ENCODE measurements at places on chromosomes 4 and X.

GRCh38 chrX:149453906-149454822 is 50.9 kb downstream of the IDS start:
- no peak for DNase-seq

DNA sequence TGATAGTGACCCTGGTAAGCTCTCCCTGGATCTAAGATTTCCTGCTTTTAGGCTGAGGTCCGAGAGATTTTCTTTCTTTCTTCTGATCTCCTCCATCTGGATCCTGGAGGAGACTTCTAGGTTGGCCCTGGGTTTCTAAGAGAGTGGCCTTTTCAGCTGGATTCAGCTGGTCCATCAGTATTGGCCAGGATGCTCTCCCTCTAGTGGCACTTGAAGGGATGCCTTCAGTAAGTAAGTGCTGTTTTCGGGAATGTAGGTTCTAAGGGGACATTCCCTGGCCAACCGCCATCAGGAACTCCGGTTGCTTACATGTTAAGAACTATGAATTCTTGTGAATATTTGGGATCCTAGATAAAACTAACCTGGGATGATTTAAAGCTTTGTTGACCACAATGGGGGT is 56.9 kb downstream of the SERTM2 start:
- DNase-seq: no peak

- peak; percentile 59 for DNase-seq
These were observed 55.3 kb downstream of the EGF start for GRCh38 chr4:109967798-109968520.

- no peak for DNase-seq
These were observed 2.7 kb downstream of the ELOVL6 start for GRCh38 chr4:110195561-110196205.

DNA sequence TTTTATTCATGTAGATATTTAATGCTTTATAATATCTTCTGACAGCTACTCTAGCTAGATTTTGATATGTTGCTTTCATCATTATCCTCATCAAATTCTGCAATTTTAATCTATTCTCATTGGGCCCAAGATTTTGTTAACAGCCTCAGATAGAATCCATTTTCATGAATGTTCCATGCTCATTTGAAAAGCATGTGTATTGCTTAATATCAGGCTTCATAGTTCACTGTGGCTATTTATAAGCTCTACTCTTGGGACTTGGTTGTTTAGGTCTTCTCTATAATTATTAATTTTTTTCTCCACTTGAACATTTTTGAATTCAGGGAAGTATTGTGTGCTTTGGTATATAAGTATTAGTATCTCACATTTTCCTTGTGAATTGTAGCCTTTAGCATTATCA is 41.8 kb downstream of the RAB40A start:
- DNase-seq: no peak

GRCh38 chr4:11366859-11367258 is 61.8 kb downstream of the HS3ST1 start:
- no peak for DNase-seq

DNA sequence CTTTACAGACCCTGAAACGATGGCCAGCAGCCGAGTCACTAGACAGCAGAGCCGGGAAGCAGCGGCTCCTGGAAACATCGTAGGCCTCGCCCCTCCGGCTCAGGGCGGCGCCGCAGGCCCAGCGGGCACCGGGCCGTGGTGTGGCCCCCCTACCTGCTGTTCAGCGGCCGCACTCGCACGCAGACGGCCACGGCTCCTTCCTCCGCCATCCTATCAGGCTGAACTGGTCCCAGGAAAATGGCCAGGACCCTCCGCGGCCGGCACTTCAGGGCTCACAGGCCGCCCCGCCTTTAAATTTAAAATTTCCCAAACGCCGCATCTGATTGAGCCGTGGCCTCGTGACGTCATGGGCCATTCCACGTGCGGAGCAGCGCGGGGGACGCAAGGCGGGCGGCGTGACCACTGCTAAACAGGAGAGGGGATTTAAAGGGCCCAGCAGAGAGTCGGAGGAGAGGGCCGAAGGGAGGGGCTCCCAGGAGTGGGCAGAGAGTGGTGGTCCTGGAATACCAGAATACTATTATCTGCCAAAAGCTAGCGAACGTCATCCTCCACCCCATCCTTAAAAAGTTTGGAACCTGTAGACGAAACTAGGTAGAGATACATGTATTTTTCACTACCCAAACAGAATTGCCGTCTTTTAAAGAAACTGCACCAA is at the start of gene CENPE:
Gene CENPE, minus strand, starts transcription at position 233 of the 655 bp plus-strand sequence. Its CDS starts 24 bp downstream, at position 209.
- peak; percentile 84 for DNase-seq

DNA sequence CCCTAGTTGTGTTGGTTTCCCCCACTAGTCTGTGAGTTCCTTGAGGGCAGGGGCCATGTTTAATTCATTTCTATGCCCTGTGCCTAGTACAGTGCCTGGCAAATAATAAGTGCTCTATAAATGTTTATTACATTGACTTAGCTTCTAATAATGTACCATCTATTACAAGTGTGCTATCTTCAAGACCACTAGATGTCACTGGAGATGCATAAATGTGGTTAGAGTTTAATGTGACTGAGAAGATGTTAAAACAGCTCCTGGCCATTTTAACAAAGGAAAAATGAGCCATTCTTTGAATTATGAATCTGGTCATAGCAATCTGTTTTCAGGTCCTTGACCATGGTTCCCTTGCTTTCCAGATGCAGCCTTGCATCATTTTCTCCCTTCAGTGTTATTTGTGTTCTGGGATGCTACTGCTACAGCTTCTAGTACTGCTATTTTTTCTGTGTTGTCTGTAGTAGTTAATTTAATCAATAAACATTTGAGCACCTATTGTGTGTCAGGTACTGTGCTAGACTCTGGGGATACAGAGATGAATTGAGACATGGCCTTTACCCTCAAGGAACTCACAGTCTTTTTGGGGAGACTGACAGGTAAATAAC is 43.2 kb downstream of the SLC9A6 start:
- DNase-seq: peak; percentile 66

- no peak for DNase-seq
These were observed 76.7 kb downstream of the ABLIM2 start for GRCh38 chr4:8081621-8082516.

DNA sequence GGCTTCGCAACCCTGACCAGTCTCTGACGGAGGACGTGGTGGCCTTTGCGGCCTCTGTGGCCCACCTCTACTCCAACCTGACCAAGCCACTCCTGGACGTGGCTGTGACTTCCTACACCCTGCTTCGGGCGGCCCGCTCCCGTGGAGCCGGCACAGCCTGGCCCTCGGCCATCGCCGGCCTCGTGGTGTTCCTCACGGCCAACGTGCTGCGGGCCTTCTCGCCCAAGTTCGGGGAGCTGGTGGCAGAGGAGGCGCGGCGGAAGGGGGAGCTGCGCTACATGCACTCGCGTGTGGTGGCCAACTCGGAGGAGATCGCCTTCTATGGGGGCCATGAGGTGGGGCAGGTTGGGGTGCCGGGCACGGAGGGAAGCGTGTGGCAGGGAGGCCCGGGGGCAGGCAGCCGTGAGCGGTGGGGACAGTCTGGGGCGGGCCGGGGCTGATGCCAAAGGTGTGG is 1.2 kb downstream of the ABCD1 start:
- DNase-seq: no peak

GRCh38 chr4:175813204-175813603 is 1.1 kb upstream of the GPM6A start:
- no peak for DNase-seq

GRCh38 chr4:151553874-151554273 is 144.9 kb downstream of the FHIP1A start:
- DNase-seq: no peak

DNA sequence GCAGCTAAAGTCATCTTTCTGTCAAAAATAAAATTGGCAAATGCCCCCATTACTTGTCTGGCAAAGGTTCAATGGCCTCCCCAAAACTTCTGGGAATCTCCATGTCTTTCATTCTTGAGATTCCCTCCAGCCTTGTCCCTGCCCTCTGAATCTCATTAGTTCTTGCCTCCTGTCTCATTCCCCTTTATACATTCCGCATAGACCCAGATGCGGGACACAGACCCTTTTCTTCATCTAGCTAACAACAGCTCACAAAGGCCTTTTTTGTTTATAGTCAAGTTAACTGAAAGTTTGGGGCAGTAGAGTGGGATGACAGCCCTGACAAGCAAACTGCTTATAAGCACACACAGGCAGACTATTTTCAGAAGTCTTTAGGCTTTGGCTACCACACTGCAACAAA is 306.1 kb upstream of the FAM241A start:
- peak; percentile 20 for DNase-seq

- peak; percentile 18 for DNase-seq
These were observed 882 bp downstream of the MRFAP1 start for GRCh38 chr4:6641164-6641970.

DNA sequence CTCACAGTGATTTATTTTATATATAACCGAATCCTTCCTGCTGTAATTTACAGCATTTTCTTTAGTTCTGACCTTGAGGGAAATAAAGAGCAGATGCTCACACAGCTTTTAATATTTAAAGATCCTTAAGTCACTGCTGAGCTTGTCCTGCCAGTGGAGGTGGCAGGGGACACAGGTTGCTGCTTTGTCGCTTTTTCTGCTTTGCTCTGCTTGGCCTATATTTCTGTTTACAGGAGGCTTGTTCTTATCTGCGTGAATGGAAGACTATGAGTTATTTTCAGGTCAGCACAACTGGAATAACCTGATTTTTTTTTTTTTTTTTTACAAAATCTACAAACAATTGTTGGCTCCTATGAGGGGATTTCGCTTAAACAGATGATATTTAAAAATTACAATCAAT is 2.3 kb downstream of the TXK start:
- no peak for DNase-seq

GRCh38 chr4:186132577-186133242 is 28.2 kb downstream of the FAM149A start:
- peak; percentile 66 for DNase-seq

GRCh38 chrX:51917604-51918003 is 24.2 kb downstream of the MAGED1 start:
- DNase-seq: no peak

DNA sequence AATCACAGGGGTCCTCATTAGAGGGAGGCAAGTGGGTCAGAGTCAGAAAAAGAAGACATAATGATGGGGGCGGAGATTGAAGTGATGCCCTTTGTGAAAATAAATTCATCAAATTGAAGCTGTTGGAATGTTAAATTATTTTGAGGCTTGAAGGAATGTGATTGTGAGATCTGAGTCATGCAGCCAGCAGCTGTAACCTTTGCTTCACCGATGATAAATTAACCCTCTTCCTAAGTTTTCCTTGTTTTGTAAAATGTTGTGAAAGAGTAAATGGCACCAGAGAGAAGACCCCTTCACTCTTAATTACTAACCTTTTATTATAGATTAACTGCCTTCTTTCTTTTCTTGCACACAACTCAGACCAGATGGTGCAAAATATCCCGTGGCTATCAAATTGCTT is 47.7 kb upstream of the FAM9A start:
- DNase-seq: peak; percentile 60

DNA sequence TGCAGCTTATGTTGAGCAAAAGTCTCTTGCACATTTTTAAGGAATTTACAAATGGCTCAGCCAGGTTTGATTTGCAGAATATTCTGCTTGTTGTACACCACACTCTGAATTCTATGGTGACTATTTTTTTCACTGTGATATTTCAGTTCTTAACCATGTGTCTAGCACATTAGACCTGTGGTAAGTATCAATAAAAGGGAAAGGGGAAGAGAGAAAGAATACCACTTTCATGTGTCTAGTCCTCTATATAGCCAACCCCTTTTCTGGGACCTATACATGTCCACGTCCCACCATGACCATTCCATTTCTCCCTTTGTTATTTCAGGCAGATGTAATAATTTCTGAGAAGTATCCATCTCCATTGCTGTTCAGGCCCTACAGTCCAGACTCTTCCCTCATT is 121.3 kb upstream of the PNPLA4 start:
- DNase-seq: no peak

GRCh38 chr4:175308236-175308635 is 390.1 kb downstream of the ADAM29 start:
- peak; percentile 80 for DNase-seq

- no peak for DNase-seq
These were observed 90.7 kb downstream of the GEMIN8 start for GRCh38 chrX:13938829-13939530.

GRCh38 chr4:108188770-108189169 is 20.0 kb upstream of the LEF1 start:
- DNase-seq: no peak

- DNase-seq: no peak
These were observed 4.8 kb upstream of the MAP7D3 start for GRCh38 chrX:136256026-136256425.

GRCh38 chrX:22202251-22202650 is 70.5 kb upstream of the CBLL2 start:
- no peak for DNase-seq

DNA sequence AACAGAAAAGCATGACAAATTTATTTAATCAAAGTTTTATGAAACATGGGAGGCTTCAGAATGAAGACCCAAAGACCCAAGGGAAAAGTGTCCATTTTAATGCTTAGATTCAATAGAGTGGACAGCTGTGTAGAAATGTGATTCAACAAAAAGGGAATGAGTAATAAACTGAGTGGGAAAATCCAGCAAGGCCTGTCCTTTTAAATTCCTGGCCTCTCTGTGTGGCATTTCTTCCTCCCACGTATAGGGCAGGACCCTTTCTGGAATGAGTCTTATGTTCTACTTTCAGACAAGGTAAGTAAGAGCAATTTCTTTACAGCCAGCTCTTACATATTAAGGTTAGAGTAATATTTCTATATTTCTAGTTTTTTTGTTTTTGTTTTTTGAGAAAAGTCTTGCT is 14.5 kb downstream of the AASDH start:
- DNase-seq: peak; percentile 3

DNA sequence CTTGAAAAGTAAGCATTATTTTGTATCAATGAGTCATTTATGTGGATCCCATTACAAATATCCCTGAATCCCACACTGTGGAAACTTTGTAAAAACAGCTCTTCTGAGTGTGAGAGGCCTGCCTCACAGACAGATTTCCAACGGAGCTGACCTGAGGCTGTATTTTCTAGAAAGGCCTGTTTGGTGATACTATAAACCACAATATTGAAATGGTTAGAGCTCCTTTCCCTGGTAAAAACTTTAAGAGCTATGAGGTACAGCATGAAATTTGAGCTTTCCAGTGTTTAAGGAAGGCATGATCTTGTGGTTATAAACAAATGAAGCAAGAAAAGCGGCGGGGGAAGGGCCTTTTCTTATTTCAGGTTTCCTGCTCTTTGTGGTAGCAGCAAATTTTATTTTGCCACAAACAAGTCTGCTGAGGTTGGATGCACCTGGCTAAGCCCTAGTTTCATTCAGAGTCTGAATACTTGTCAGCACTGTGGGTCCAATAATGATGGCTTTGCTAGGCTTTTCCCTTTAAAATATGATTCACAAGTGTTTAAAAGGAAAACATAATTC is 86.8 kb upstream of the ETNPPL start:
- DNase-seq: peak; percentile 85

- no peak for DNase-seq
These were observed 288.3 kb upstream of the GALNTL6 start for GRCh38 chr4:171524903-171525302.

- no peak for DNase-seq
These were observed 423.3 kb downstream of the MAGEE1 start for GRCh38 chrX:76850851-76851250.

DNA sequence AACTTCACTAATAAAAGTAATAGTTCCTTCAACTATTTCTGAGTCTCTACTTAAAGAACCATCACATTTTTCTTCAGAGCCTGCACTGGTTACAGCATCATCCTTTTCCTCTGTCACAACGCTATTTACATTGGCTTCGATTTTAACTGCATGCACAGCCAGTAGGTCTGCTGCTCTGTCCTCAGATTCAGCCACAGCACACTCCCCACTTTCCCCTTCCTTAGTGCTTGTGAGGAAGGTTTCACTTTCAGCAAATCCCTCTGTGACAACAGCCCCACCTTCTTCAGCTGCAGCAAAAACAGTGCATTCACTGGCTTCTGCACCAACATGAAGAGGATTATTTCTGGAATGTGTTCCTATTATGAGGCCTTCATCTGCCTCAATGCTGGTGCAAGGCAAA is 25.7 kb downstream of the BOD1L1 start:
- no peak for DNase-seq

GRCh38 chr4:24856586-24856985 is 56.3 kb downstream of the CCDC149 start:
- peak; percentile 63 for DNase-seq

Data from fibroblast of upper back skin (primary cell).